ENCODE measurements at places on chromosomes 16 and 17. TPM values are rescaled to one million over a fixed set of nuclear protein-coding genes. Genes with fewer than 3 reads are reported as not detected.

GRCh38 chr16:85007496-85008214 lies 3.7 kb downstream of the ZDHHC7 start:
- DNase-seq: no peak

- DNase-seq: no peak
These were observed 70.3 kb downstream of the RAI1 start for GRCh38 chr17:17751489-17752088.

- no peak for DNase-seq
These were observed 8.5 kb upstream of the FBXL19 start for GRCh38 chr16:30914830-30915229.

DNA sequence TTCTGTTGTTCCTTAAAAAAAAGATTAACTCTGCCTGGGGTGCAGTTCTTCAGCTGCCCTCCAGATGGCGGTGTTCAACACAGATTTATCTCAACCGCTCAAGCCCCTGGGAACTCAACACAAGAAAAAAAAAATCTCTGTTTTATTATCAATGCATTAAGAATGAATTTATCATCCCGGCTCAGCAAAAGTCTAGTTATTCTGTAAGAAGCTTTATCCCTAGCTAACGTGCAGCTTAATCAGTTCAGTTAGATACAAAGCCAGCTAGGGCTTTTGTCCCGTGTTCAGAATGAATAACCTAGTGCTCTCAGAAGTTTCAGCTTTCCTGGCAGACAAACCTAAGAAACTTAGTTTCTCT lies 475.9 kb upstream of the CCL2 start:
- DNase-seq: no peak

- no peak for DNase-seq
These were observed 3.5 kb upstream of the CDC6 start for GRCh38 chr17:40284085-40284713.

The TEX19 gene
- total RNA-seq: not detected

- DNase-seq: no peak
These were observed 48.5 kb upstream of the HS3ST3A1 start for GRCh38 chr17:13650096-13650675.
